ENCODE measurements at places on chromosomes 1 and 21.
A peak's percentile ranks its signal among the peaks of the same experiment; 100 is the strongest.

DNA sequence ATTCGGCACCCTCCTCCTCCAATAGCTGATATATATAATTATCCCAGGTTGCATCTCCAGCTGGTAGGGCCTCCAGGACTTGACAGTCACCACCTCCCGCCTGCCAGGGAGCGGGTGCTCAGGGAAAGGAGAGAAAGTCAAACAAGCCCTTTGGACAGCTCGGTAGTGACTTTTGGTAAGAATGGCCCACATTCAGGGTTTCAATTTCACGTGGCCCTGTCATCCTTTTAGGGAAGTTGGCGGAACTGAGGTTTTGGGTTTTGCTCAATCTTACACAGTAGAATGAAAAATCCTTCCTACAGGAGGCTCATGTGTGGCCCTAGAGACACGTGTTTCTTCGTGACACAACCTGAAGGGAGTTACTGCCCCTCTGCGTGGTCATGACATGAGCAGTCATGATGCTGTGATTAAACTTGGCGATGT lies 44.2 kb downstream of the CAPN8 start:
- DNase-seq = no peak

DNA sequence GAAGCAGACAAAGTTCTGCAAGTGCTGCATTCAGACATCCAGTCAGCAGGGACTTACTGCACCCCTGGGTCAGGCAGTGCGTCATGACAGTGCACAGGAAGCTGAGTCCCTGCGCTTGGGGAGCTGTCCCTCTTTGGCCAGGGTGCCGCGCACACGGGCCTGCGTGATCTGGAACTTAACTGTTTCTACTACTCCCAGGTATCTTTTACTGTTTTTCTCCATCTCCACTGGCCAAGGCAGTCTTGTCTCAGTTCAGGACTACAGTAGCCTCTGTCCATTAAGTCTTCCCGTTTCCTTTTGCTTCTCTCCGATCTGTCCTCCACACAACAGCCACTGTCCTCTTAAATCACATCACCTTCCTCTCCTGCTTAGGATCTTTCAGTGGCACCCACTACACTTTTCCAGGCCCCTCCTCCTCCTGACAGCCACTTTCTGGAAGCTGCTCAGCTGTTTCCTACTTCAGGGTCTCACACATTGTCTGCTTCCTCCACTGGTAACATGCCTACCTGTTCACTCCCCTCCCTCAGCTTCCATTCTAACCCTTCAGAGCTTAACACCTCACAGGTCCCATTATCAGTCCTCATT lies 15.9 kb downstream of the ERRFI1 start:
- no peak for DNase-seq

DNA sequence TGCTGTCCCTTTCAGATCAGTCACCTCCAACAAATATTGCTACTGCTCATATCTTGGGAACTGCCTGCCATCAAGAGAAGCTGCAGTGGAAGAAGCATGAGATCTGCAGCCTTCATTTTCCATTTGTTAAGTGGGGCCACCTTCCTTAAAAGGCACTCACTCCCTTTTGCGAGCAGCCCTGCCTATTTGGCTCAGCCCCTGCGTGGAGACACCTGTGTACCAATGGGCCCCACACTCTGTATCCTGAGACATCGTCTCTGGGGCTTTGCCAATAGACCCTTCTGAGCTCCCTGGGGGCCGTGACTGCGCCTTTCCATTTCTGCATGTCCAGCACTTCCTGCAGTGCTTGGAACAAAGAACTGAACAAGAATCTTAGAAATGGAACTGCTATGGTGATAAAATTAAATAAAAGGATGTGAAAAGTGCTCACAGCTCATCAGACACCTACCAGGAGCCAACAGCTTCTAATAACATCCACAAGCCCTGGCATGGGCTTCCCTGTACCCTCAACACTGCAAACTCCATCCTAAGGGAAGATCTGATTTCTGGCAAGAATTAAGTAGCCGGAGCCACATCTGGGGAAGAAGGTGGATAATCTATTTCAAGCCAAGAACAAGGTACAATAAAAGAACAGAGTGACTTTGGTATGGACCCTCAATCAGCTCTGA lies 36.7 kb downstream of the PARP1 start:
- no peak for DNase-seq

DNA sequence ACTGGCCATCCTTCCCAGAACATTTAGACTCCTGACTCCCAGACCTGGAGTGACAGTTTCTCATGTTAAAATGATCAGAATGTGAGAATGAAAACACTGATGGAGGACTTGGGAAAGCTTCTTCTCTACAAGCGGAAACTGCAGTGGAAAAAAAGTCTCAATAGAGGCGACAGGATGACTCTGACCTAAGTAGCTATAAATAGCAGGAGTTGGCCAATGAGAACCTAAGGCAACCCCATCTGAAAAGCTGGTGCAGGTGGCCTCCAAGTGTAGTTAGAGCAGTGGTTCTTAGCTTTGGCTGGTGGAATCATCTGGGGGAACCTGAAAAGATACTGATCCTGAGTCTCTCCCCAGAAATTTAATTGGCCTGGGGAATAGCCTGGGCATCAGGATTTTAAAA lies 44.2 kb upstream of the EXOSC10 start:
- DNase-seq = no peak

- DNase-seq = peak; percentile 71
Observed at GRCh38 chr1:107135463-107135862, 5.4 kb upstream of the NTNG1 start.

GRCh38 chr1:206655471-206655882 lies 20.1 kb downstream of the DYRK3 start:
- DNase-seq = no peak

DNA sequence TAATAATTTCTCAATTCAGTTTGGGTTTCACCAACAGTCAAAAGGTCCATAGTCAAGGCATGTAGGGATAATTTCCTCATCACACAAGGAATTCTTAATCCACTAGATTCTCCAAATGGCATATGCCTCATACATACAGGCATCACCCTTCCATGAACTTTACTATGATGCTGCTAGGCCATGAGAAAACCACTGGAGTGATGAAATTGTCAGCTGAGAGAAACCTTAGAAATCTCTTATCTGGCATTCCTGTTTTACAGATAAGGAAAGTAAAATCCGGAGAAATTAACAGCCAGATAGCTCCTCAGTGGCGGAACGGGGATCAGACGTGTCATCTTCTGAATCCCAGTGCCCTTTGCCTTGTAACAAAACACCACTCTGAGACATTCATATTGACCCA lies 274.4 kb downstream of the NTNG1 start:
- DNase-seq = no peak

Measured in H1 (cell line).